LHCN-M2 (cell line): ENCODE measurements at places on chromosomes 16 and 17. TPM values are rescaled to one million over a fixed set of nuclear protein-coding genes. Genes with fewer than 3 reads are reported as not detected.

DNA sequence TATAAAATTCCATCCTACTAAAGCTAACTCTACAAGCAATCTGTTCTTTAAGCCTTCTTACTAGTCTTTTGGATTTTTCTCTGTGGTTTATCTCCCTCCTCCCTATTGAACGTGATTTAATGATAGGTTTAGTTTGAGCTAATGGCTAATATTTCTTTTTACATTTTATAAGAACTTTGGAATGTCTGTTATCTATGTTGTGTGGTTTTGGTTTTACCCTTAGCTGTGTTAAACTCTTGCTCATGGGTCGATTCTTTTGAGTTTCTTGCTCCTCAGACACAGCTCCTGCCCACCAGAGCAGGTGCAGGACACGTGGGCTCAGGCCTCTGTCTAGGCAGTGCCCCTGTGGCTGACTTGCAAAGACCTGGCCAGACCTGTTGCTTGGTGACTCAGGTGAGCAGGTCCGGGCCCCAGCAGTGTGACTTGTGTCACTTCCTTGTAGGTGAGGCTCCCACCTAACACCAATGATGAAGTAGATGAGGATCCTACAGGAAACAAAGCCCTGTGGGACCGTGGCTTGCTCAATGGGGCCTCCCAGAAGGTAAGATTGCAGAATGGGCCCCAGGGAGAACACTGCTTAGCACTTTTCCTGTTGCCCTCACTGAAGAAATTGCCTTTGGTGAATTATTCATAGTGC, 45.1 kb downstream of the SF3B3 start:
- DNase-seq, result no peak

DNA sequence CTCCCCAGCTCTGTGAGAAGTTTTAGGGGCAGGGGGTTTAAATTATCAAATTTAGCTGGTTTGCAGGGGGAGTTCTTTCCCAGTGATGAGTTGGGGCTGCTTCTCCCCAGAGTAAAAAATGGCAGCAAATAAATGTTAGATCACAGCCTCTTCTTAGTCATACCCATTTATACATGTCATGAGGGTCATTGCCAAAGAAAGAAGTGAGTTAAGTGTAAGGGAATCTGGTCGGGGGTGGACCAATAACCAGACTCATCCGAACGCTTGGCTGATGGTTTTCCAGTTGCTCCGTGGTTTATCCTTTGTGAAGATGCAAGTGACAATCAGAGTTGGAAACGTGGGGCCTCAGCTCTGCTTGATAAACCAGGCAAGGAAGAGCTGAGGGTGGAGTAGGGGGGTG, 87.1 kb downstream of the PLXDC1 start:
- peak; percentile 65 for DNase-seq

- DNase-seq, result no peak
These were observed 36.8 kb downstream of the ERCC4 start for GRCh38 chr16:13956635-13957196.

- DNase-seq, result peak; percentile 60
These were observed 4.2 kb downstream of the TRADD start for GRCh38 chr16:67155295-67156142.

- DNase-seq, result no peak
These were observed 5.4 kb upstream of the ITGA3 start for GRCh38 chr17:50050431-50051032.

- no peak for DNase-seq
These were observed 893 bp upstream of the ODF4 start for GRCh38 chr17:8338753-8339140.

GRCh38 chr17:29996458-29996857, 55.0 kb downstream of the EFCAB5 start:
- no peak for DNase-seq

CRK gene
- 82.8 and 86.6 TPM in 2 replicates for total RNA-seq

GRCh38 chr17:50863221-50863843, 2.8 kb downstream of the TOB1 start:
- DNase-seq, result peak; percentile 52

GRCh38 chr17:69501591-69502468, 87.3 kb downstream of the MAP2K6 start:
- peak; percentile 53 for DNase-seq

DNA sequence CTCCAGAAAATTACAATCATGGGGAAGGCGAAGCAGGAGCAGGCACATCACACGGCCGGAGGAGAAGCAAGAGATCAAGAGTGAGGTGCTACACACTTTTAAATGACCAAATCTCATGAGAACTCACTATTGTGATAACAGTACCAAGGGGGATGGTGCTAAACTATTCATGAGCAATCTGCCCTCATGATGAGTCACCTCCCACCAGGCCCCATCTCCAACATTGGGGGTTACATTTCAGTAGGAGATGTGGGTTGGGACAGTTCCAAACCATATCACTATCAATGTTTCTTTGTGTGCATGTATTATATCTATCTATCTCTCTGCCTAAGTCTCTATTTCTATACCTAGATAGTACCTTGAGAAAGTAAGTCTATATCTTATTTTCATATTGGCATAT, 724.8 kb downstream of the CDH11 start:
- peak; percentile 80 for DNase-seq

DNA sequence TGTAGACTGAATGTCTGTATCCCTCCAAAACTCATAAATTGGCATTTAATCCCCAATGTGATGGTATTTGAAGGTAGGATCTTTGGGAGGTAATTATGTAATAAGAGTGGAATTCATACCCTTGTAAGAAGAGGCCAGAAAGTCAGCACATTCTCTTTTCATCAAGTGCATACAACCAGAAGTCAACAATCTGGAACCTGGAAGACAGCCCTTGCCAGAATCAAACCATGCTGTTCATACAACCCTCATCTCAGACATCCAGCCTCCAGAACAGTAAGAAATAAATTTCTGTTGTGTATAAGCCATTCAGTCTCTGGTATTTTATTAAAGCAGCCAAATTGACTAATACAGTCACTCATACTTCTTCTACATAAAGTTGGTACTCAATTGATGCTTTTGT, 481.0 kb upstream of the SOX9 start:
- no peak for DNase-seq

DNA sequence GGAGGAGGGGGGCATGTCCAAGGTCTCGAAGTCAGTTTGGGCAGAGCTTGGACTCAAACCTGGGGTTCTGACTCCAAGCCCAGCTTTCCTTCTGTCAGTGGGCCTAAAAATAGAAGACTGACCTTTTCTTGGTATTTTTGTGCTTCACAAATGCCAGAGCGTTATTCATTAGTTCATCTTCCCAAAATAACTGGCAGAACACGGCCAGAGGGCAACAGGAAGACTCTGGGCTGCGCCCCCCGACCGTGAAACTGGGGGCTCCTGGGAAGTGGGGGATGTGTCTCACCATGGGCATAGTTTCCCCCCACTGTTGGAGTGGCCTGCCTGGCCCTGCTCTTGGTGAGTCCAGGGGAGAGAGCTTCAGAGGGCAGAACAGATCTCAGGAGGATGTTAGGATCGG, 94.0 kb downstream of the SOCS1 start:
- no peak for DNase-seq

DRC7 gene
- not detected in 2 replicates for total RNA-seq

- DNase-seq, result no peak
These were observed 65.1 kb upstream of the MED9 start for GRCh38 chr17:17411692-17412091.

HAS3 gene
- 0.23 and 0.71 TPM in 2 replicates for total RNA-seq

DNA sequence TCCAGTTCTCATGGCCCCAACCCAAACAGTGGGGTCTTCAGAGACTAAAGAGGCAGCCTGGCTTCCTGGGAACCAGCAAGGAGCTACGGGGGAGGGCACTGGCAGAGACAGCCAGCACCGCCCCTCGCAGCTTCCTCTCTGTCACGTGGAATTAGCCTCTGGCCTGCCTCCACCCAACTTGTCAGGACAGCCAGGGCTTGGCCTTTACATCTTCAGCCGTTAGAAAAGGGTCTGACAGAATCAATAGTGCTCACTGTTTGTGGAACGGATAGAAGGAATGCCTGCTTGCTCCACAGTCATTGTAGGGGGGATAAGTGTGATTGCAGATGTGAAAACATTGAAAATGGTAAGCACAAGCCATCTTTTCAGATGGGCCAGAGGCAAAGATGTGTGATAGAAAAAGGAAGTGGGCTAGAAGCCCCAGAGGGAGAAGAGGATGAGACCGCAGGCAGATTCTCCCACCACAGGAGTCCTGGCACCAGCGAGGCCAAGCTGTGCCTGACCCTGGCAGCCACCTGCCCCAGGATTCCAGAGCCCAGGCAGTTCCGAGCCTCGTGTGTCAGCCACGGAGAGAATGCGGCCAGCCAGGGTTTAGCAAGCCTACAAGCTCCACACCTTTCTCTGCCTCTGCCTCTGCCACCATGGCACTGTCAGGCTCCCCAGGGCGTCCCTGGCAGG, 18.6 kb downstream of the GRIN2C start:
- no peak for DNase-seq

GRCh38 chr16:57102888-57103851, 10.8 kb downstream of the CPNE2 start:
- DNase-seq, result no peak

DNA sequence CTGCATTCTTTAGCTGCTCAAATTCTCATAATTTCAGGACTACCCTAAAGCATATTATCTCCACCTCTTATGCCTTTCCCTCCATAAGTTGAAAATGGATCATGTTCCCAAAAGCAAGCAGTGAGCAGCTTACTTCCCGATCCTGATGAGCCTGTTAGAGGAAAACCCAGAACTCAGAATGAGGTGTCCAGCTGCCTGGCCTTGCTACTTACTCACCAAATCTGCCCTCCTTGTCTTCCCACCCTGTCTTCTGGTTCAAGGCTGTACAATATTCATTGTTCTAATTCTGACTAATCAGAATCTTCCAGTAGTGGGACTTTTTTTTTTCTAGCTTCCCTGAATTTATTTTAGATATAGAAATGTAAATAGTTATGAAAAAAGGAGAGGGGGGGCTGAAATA, 10.8 kb downstream of the LYRM1 start:
- peak; percentile 83 for DNase-seq

SOST gene
- total RNA-seq, result not detected in 2 replicates

- peak; percentile 17 for DNase-seq
These were observed 742 bp upstream of the SLC9A5 start for GRCh38 chr16:67248073-67248400.

TBC1D10B gene
- total RNA-seq, result 41.8 and 43.9 TPM in 2 replicates

DNA sequence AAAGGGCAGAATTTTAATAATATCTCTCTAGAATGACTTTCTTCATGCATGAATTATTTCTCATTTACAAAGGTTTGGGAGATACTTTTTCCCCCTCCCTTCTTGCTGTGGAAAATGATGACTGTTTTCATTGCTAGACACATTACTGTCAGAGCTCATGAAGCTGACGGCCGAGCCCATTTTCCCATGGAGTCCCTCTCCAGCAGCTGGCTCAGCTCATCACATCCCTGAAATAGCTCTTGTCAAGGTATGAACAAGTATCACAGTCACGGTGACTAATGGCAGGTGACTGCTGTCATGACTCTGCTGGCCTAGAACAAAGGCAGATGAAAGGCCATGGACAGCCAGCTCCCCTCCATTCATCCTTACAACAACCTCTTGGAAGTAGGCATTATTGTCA, 208.1 kb downstream of the ABCC12 start:
- DNase-seq, result no peak

GRCh38 chr16:56211435-56211981, 20.2 kb downstream of the GNAO1 start:
- DNase-seq, result no peak

DNA sequence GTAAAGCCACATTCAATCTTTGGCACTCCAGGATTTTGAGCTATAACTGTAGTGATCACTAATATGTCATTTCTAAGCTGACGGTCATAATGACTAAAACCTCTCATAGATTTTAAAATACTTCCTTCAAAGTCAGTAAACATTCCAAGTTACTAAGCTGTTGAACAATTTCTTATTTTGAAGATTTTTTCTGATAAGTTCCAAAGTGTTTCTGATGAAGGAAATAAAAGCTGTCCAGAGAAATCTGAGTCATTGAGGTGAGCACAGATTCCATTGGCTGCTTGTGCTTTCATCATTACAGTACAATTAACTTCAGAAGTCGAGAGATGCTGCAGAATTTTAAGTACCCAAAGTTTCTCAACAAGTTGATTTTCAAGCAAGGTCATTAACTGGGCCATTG, 23.9 kb downstream of the NLRC5 start:
- peak; percentile 29 for DNase-seq

CA7 gene
- not detected in 2 replicates for total RNA-seq

TM4SF5 gene
- total RNA-seq, result not detected in 2 replicates

DNA sequence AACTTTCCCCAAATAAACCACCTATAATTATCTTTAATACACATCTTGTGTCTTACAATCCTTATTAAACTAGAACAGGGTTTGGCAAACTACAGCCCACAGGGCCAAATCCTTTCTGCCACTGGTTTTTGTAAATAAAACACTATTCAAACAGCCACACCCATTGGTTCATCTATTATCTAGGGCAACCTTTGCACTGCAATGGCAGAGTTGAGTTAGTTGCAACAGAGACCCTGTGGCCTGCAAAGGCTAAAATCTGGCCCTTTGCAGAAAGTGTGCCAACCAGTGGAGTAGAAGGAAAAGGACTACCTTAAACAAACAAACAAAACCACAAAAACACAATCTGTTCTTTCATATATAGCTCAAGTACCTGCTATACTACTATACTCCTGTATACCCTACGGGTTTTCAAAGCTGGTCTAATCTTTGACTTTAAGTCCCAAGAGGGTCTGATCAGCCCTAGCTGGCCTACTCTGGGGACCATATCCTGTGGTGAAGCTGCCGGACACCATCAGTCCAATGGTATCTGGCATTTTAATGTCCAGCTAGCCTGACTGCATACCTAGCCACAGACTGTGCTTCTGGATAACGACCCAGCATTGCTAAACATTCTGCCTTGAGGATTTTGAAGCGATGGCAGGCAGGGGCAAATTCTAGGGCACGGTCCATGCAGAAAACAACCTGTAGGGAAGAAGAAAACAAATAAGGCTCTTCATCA, 23.3 kb downstream of the CNP start:
- DNase-seq, result no peak

DNA sequence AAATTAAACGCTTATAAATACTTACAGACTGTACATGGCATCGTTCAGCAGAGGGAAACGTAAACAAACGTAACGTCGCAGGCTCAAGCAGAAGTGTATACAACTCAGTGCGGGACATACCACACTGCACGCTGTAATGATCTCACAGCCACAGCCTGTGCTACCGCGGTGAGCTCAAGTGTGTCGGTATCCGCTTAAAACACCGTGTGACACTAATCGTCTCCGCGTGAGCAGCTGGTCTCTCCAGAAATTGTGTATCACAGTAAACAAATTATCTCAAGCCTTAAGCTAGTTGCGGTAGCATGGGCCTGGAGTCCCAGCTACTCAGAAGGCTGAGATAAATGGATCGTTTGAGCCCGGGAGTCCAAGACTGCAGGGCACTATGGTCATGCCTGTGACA, 115.3 kb downstream of the ANKRD11 start:
- no peak for DNase-seq

DNA sequence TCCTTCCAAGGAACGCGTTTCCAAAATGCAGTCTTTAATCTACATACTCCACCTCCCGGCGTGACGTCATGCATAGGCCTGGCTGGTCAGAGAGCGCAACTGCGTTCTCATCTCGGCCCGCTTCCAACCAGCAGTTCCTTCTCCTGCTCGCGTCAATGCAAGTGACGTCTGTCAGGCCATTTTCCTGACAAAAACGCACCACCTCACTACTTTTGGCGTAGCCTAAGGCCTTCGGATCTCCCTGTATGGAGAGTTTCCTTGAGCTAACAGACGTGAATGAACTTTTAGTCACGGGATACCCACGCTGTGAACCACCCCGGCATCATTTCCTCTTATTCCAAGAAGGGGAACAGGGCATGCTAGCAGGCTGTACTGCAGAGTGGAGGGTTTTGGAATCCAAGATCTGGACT, 25.0 kb downstream of the TEX14 start:
- DNase-seq, result peak; percentile 33

- DNase-seq, result no peak
These were observed 13.8 kb downstream of the PKD1 start for GRCh38 chr16:2121853-2122252.
